Neuronal stem cell (in vitro differentiated cells): ENCODE measurements at places on chromosomes 12 and 14.
A peak's percentile ranks its signal among the peaks of the same experiment; 100 is the strongest.

DNA sequence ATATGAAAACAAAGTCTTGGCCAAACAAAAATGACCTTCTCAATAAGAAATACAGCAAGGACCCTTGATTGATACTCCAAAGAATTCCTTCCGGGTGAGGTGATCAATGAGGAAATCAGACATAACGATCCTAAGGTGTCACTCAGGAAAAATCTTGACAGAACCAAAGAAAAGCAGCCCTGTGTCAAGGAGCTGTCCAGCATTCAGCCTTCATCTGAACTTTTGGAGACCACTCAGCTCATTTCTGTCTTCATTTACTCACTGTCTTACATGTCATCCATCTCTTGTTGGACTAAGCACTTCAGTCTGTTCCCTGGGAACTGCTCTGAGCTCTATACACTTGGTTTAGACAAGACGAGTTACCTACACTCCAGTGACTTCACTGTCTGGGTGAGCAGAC, 179.9 kb downstream of the GRIN2B start:
- no peak for DNase-seq

GRCh38 chr14:103889313-103890051, 38.8 kb upstream of the TDRD9 start:
- no peak for DNase-seq

- DNase-seq, result peak; percentile 40
These were observed 116.5 kb downstream of the GPHN start for GRCh38 chr14:66624336-66624937.

- peak; percentile 38 for DNase-seq
These were observed 923 bp upstream of the ITPR2 start for GRCh38 chr12:26833743-26834490.

- no peak for DNase-seq
These were observed 177.3 kb upstream of the DDHD1 start for GRCh38 chr14:53330441-53330840.

- no peak for DNase-seq
These were observed 80.6 kb upstream of the DICER1 start for GRCh38 chr14:95237958-95238340.

- no peak for DNase-seq
These were observed 86.1 kb downstream of the MYF5 start for GRCh38 chr12:80802652-80803400.

GRCh38 chr12:84596266-84596665, 316.3 kb downstream of the SLC6A15 start:
- DNase-seq, result no peak
